Colonic mucosa (tissue), 4 donors: ENCODE measurements at places on chromosomes 16 and 17. TPM values are rescaled to one million over a fixed set of nuclear protein-coding genes. Genes with fewer than 3 reads are reported as not detected.

Gene IL17C
- not detected for total RNA-seq

DNA sequence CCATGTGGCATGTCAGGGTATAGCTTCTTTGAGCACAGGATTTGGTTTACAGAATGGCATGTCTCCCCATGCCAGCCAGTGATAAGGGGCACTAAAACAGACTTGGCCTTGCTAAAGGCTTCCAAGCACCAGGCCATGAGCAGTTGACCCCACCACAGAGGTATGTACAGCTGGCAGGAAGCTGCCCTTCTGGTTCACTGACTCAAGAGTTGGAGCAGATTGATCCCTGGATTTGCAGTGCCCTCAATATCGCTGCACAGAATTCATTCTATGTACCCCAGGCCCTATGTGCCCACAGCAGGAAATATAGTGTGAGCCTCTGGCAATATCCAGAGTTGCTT, 24.3 kb downstream of the HLF start:
- no peak for DNase-seq

DNA sequence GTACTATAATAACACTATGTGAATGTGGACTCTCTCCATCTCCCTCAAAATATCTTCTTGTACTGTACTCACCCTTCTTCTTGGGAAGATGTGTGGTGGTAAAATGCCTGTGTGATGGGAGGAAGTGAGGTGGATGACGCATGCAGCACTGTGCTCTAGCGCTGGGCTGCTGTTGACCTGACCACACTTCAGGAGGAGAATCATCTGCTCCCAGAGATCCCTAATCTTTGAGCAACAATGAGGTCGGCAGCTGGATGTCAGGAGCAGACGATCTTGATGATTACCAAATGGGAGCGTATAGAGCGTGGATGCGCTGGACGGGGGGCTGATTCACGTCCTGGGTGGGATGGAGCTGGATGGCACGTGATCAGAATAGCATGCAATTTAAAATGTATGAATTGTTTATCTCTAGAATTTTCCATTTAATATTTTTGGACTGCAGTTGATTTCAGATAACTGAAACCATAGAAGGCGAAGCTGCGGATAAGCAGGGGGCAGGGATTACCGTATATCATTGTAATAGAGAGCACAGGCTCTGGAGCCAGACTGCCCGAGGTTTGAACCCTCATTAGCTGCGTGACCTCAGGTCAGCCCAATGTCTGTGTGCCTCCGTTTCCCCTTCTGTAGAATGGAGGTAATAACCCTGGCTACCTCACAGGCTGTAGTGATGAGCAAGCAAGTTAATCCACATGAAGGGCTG, 23.7 kb upstream of the CYLD start:
- no peak for DNase-seq

DNA sequence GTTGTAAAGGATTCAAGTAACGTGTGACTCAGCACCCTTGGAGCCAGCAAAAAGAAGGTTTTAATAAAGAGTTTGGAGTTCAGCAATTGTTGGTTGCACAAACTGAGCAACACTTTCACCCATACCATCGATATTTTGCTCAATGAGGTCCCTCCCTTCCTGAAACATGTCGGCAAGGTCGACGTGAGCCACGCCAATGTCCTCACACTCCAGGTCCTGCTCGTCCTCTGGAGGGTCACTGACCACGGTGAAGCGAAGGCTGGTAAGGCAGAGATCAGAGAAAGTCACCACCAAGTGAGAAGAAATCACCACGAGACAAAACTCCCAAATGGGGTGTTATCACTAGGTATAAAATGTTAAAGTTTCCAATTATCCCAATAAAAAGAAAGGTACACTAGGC, 98.3 kb downstream of the RPGRIP1L start:
- no peak for DNase-seq

DNA sequence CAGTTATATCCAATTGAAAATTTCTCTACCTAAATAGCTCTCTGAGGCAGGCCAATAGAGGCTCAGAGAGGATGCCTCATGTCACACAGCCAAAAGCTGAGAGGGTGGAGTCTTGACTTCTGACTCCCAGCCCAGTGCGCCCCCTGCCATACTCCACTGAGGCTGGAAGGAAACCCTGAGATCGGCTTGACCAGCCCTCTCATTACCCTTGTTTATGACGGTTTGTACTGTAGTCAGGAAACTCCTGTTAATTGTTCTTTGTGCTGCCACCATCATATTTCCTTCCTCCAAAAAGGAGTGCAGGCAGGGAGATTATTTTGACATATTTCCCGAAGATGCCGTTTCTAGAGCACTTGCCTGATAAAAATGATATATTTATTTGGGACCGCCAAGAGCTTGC, 107.9 kb downstream of the AIPL1 start:
- no peak for DNase-seq

GRCh38 chr17:64327201-64327930, 63.3 kb downstream of the PECAM1 start:
- no peak for DNase-seq
